ENCODE measurements at places on chromosomes 1 and 21. TPM values are rescaled to one million over a fixed set of nuclear protein-coding genes. Genes with fewer than 3 reads are reported as not detected.

DNA sequence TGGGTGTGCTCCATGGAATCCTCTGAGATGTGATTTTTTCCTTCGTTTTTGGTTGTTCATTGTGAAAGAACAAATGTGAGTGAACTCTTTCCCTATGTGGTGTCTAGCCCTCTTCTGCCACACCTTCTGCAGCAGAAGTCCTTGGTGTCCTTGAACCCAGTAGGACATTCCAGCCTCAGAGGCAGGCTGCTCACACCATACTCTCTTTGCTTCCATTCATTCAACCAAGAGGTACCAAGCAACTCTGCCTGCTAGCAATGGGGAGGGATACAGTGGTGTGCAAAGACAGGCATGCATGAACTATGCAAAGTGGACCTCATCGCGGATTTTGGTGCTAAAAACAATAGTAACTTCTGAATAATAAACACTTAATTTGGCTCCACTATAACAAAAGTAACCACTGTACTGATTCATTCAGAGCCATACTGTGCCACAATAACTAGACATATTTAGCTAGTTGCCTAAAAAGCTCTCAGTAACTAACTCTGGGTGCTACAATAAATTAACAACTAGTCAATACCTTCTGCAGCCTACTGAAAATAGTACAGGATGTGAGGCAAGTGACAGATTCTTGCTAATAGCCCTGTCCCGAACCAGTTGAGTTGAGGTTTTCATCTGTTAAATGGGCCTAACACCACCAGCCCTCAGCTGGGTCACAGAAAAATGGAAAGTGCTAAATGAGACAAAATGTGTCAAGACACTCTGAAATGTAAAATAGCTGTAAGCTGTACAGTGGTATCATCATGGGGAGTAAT is 155.4 kb downstream of the SLC45A1 start:
- DNase-seq = no peak
- H3K4me1 ChIP-seq = peaks cover 43% of the 10 kb centered on the region
- H3K27me3 ChIP-seq = no peaks in the 10 kb centered on the region
- H3K27ac ChIP-seq = no peak overlapping the region
- H3K36me3 ChIP-seq = no peaks in the 10 kb centered on the region

Gene CFHR2
- total RNA-seq = not detected

DNA sequence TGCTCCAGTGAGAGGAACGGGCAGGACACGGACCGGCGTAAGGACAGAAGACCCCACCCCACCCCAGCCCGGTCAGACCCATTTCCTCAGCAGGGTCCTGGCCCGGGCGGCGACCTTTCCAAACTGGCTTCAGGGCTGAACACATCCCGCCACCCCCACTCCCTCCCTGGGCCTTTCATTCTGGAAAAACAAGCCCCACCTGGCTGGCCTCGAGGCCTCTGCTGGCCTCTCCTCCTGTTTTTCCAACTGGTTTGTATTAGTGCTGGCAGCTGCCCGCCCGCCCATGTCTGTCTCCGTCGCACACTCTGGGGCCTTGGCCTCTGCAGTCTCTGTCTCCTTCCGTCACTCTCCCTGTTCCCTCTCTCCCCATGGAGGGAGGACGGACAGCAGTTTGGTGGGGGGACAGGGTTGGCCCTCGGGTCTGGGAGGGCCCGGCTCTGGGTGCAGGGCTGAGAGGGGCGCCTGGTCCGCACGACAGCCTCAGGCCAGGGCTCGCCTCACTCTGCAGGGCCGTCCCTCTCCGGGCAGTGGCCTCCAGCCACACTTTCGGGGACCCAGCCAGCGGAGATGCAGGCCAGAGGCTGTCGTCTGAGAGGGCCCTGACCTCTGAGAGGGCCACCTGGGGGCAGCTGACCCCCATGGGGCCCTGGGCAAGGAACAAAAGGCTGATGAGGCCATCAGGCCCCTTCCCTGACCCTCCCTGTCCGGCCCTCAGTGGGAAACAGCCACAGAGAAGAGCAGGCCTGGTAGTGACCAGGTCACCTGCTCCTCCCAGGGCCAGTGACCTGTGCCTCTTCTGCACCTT is 1.5 kb upstream of the MXRA8 start:
- no peak for DNase-seq
- no peaks in the 10 kb centered on the region for H3K36me3 ChIP-seq
- H3K27me3 ChIP-seq = peaks cover 52% of the 10 kb centered on the region
- peaks cover 20% of the 10 kb centered on the region for H3K4me1 ChIP-seq
- peak overlapping the region; percentile 84 for H3K27ac ChIP-seq

DNA sequence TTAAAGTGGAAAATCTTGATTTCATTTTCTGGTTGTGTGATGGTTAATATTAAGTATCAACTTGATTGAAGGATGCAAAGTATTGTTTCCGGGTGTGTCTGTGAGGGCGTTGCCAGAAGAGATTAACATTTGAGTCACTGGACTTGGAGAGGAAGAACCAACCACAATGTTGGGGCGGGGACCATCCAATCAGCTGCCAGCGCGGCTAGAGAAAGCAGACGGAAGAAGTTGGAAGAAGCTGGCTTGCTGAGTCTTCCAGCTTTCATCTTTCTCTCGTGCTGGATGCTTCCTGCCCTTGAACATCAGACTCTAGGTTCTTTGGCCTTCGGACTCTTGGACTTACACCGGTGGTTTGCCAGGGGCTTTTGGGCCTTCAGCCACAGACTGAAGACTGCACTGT is 832.6 kb upstream of the TMPRSS15 start:
- H3K36me3 ChIP-seq = no peaks in the 10 kb centered on the region
- no peak overlapping the region for H3K4me3 ChIP-seq
- H3K4me1 ChIP-seq = no peaks in the 10 kb centered on the region
- H3K27ac ChIP-seq = no peak overlapping the region

GRCh38 chr21:29449306-29449950 is 150.7 kb downstream of the BACH1 start:
- H3K27ac ChIP-seq = no peak overlapping the region
- no peak for DNase-seq
- H3K27me3 ChIP-seq = no peaks in the 10 kb centered on the region
- no peaks in the 10 kb centered on the region for H3K36me3 ChIP-seq
- H3K4me1 ChIP-seq = no peaks in the 10 kb centered on the region
- no peak overlapping the region for H3K4me3 ChIP-seq

Gene KRTAP19-8
- total RNA-seq = not detected

DNA sequence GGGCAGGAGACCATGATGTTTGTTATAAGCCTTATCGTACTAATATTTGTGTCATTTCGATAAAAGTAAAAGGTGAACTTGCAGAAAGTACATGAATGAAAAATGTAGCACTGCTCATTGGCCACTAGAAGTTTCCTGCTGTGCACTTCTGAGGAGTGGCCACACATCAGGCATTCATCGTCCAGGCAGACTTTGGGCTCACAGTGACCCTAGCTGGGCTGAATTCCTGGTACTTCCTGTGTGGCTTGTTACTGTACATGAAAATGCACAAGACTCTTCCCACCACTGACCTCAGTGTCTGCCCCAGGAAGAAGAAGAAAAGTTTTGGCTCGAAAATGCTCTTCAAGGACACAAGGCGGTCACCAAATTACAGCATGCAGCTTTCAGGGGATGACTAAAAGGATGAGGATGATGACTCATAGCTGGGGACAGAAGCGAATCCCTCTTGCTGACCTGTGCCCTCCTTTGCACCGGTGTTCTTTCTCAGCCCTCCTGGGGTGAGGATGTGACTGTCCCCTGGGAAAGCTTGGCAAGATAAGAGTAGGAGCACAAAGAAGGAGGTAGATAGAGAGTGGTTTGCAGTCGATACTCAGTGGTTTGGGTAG is 252.4 kb upstream of the KAZN start:
- peaks cover 2% of the 10 kb centered on the region for H3K4me1 ChIP-seq
- H3K27ac ChIP-seq = no peak overlapping the region
- H3K4me3 ChIP-seq = no peak overlapping the region
- no peak for DNase-seq
- H3K27me3 ChIP-seq = no peaks in the 10 kb centered on the region
- H3K36me3 ChIP-seq = no peaks in the 10 kb centered on the region

DNA sequence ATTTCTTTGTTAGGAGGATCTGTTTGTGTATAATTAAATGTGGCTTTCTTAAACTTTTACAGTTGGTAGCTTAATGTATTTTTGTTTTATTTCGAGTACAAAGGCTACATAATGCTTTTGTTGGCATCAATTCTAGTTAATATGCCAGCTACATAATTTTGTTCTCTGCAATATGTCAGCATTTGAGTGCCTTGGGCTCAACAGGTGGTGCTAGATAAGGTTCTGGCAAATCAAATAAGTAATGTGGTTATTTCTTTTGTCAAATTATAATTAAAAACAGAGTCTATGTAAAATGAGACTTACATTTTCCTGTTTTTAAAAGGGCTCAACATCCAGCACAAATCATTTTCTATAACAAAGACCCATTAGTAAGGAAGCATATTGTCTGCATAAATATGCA is 410.6 kb upstream of the NR5A2 start:
- H3K27me3 ChIP-seq = no peaks in the 10 kb centered on the region
- H3K36me3 ChIP-seq = no peaks in the 10 kb centered on the region
- DNase-seq = no peak
- H3K4me3 ChIP-seq = no peak overlapping the region
- no peaks in the 10 kb centered on the region for H3K4me1 ChIP-seq

Gene PKLR
- total RNA-seq = not detected

Gene BATF3
- 8.1 TPM for total RNA-seq

- no peaks in the 10 kb centered on the region for H3K36me3 ChIP-seq
- H3K27ac ChIP-seq = no peak overlapping the region
- DNase-seq = no peak
These were observed 17.4 kb upstream of the GRHL3 start for GRCh38 chr1:24301785-24302175.

DNA sequence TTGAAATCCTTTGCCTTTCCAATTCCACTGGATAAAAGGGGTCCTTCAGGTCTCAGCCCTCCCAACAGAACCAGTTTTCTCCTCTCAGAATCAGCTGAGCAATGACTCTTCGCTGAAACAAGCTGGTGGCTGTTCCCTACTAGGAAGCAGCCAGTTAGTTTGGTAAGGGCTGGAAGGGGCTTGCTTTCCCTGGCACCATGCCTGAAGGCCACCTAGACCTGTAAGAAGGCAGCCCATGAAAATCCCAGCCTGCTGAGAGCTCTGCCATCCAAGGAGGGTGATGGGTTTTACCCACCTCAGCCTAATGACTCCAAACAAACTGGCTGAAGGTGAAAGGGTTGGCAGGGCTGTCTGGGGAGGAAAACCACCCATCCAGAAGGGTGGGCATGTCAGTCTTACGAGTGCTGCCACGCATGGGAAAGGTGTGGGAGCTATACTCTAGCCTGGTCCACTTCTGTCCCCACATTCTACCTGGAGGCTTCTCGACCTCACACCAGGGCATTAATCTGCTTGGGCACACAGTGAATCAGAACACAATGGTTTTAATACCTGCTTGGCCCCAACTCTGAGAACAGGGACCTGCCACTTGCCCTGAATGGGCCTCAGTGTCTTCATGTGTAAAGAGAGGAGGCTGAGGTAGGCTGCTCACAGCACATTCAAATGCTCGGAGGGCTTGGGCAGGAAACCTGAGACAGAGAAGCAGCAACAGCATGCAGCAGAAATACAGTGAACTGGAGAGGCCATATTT is 53.0 kb downstream of the CD46 start:
- DNase-seq = peak; percentile 55
- peaks cover 100% of the 10 kb centered on the region for H3K36me3 ChIP-seq
- no peak overlapping the region for H3K4me3 ChIP-seq
- no peaks in the 10 kb centered on the region for H3K27me3 ChIP-seq
- peaks cover 71% of the 10 kb centered on the region for H3K4me1 ChIP-seq

DNA sequence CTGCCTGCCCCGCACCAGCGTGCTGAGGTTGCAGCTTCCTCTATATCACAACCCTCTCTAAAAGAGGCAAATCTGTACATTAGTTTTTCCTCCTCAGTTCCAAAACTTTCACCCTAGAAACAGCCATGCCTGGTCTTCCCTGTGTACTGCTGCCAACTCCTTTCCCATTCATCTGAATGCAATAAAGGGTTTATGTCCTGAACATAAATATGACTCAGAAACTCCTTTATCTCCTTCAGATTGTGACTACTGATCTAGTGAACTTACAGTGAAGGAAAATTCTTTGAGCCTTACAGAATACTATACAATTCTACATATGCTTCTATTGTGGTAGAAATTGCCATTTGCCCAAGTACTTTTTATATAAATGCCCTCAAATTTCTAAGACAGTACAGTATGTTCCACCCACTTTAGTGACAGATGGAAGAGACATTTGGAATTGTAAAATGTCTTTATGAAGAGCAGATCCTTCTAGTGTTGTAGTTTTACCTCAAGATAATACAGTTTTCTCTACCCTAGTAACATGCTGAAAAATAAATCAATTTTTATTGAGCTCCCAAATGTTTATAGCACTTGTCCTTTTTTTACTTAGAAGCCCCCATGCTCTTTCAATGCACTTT is 345.1 kb upstream of the SNX7 start:
- H3K4me3 ChIP-seq = no peak overlapping the region
- H3K27ac ChIP-seq = no peak overlapping the region
- no peak for DNase-seq
- H3K36me3 ChIP-seq = no peaks in the 10 kb centered on the region
- H3K4me1 ChIP-seq = no peaks in the 10 kb centered on the region

GRCh38 chr1:53542551-53542950 is 83.4 kb downstream of the DMRTB1 start:
- H3K27me3 ChIP-seq = no peaks in the 10 kb centered on the region
- H3K4me3 ChIP-seq = no peak overlapping the region
- H3K4me1 ChIP-seq = no peaks in the 10 kb centered on the region
- no peaks in the 10 kb centered on the region for H3K36me3 ChIP-seq

GRCh38 chr1:21930629-21931170 is 6.4 kb downstream of the HSPG2 start:
- DNase-seq = no peak
- peaks cover 100% of the 10 kb centered on the region for H3K4me1 ChIP-seq
- peak overlapping the region; percentile 97 for H3K27ac ChIP-seq
- H3K27me3 ChIP-seq = no peaks in the 10 kb centered on the region
- H3K36me3 ChIP-seq = no peaks in the 10 kb centered on the region
- H3K4me3 ChIP-seq = peak overlapping the region; percentile 89

Gene RNU1-3
- not detected for total RNA-seq
